Tracheal epithelial cell (primary cell): ENCODE measurements at places on chromosomes 3 and 15. TPM values are rescaled to one million over a fixed set of nuclear protein-coding genes. Genes with fewer than 3 reads are reported as not detected.

Gene SLC6A6
- 15.8 and 18.3 TPM in 2 replicates for total RNA-seq

Gene ZNF621
- total RNA-seq, result 8.0 and 10.9 TPM in 2 replicates

Gene KATNBL1
- 43.6 and 53.3 TPM in 2 replicates for total RNA-seq

Gene CACNA1D
- under 0.01 TPM in 1 of 2 replicates, not detected in the other for total RNA-seq

Gene PLA1A
- under 0.01 and 0.96 TPM in 2 replicates for total RNA-seq

Gene TRH
- not detected in 2 replicates for total RNA-seq

Gene HTR3E
- not detected in 2 replicates for total RNA-seq

Gene PRSS50
- total RNA-seq, result not detected in 2 replicates

Gene ANO10
- 21.7 and 27.5 TPM in 2 replicates for total RNA-seq

Gene CISH
- 1.3 and 1.7 TPM in 2 replicates for total RNA-seq

Gene PLCD1
- 40.7 and 52.3 TPM in 2 replicates for total RNA-seq

Gene FETUB
- not detected in 2 replicates for total RNA-seq

Gene LTK
- total RNA-seq, result not detected in 2 replicates

Gene MYO5C
- 8.9 and 17.5 TPM in 2 replicates for total RNA-seq

Gene LOXL1
- 14.7 and 36.6 TPM in 2 replicates for total RNA-seq

Gene CATSPER2
- total RNA-seq, result 0.85 and 3.6 TPM in 2 replicates

Gene CXCR6
- total RNA-seq, result not detected in 2 replicates

Gene SNX22
- total RNA-seq, result under 0.01 and 0.21 TPM in 2 replicates

Gene BRK1
- total RNA-seq, result 104 and 115 TPM in 2 replicates

Gene GTF2E1
- total RNA-seq, result 14.7 and 21.9 TPM in 2 replicates

Gene GPR149
- not detected in 2 replicates for total RNA-seq

Gene PLA2G4B
- total RNA-seq, result 4.5 and 7.5 TPM in 2 replicates

Gene CNTN6
- not detected in 2 replicates for total RNA-seq

Gene SLC24A5
- total RNA-seq, result not detected in 2 replicates

Gene A4GNT
- total RNA-seq, result not detected in 2 replicates

Gene TMEM44
- 7.5 and 14.7 TPM in 2 replicates for total RNA-seq

Gene IL16
- under 0.01 TPM in 2 replicates for total RNA-seq

Gene CTXN2
- total RNA-seq, result not detected in 2 replicates

Gene CYP11A1
- 0.21 TPM in 1 of 2 replicates, not detected in the other for total RNA-seq

Gene GRK7
- total RNA-seq, result not detected in 2 replicates

Gene RBP2
- total RNA-seq, result not detected in 2 replicates

Gene ARNT2
- 0.21 and 0.72 TPM in 2 replicates for total RNA-seq

Gene VIPR1
- total RNA-seq, result 3.4 and 7.9 TPM in 2 replicates

Gene NUDT16
- 3.6 and 6.8 TPM in 2 replicates for total RNA-seq

Gene RPUSD2
- total RNA-seq, result 16.8 and 19.8 TPM in 2 replicates

Gene SLITRK3
- total RNA-seq, result not detected in 2 replicates

Gene MOBP
- total RNA-seq, result not detected in 2 replicates

Gene TMC3
- not detected in 2 replicates for total RNA-seq

Gene FES
- 3.2 and 7.0 TPM in 2 replicates for total RNA-seq

Gene RGMA
- total RNA-seq, result 1.9 and 2.2 TPM in 2 replicates

Gene OXTR
- under 0.01 and 1.7 TPM in 2 replicates for total RNA-seq
